Stimulated activated CD4-positive, alpha-beta T cell treated with anti-CD3 and anti-CD28 coated beads, Interleukin-2, amount 100 ng/mL, for 24 hours (primary cell): ENCODE measurements at places on chromosomes 6 and 20.

DNA sequence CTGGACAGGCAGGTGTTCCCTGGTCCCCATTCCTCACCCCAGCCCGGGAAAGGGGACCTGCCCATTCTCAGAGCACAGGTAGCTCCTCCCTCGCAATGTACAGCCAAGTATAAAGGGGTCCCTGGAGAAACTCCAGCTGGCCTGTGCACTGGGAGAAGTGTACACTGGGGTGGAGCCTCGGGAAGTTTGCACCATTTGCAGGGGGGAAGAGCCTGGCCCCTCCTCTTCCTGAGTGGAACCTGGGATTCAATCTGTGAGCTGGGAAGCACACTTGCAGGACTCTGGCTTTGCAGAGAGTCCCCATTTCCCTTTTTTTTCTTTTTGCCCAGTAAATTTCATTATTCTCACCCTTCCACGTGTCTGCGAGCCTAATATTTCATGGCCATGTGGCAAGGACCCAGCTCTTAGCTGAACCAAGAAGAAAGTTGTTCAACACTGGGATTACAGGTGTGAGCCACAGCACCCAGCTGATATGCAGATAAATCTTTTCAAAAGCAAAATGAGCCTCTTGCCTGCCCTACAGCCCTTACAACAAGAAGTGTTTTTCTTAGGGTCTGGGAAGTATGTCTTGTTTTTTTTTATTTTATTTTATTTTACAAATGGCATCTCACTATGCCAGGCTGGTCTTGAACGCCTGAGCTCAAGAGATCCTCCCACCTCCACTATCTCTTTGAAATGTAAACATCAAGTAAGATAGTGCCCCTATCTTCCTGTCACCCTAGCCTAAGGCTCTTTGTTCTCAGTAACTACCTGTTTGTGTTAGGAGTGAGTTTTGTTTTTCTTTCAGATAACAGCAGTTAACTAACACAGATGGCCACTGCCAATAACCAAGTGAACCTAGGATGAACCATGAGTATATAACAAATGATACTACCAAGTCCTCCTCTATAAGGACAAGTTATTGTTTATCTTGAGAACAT is 9.3 kb upstream of the RNGTT start:
- no peak for DNase-seq

GRCh38 chr20:49415005-49415667 is 67.3 kb downstream of the KCNB1 start:
- DNase-seq, result no peak

GRCh38 chr20:14888134-14888533 is 550.7 kb upstream of the FLRT3 start:
- no peak for DNase-seq

GRCh38 chr6:146981981-146982380 is 222.2 kb upstream of the STXBP5 start:
- DNase-seq, result no peak

- no peak for DNase-seq
Measured at GRCh38 chr6:109891924-109892323, 86.2 kb upstream of the GPR6 start.

- no peak for DNase-seq
Measured at GRCh38 chr6:3294921-3295871, 36.4 kb downstream of the PSMG4 start.

- no peak for DNase-seq
Measured at GRCh38 chr6:134466771-134467525, 149.0 kb upstream of the SGK1 start.

DNA sequence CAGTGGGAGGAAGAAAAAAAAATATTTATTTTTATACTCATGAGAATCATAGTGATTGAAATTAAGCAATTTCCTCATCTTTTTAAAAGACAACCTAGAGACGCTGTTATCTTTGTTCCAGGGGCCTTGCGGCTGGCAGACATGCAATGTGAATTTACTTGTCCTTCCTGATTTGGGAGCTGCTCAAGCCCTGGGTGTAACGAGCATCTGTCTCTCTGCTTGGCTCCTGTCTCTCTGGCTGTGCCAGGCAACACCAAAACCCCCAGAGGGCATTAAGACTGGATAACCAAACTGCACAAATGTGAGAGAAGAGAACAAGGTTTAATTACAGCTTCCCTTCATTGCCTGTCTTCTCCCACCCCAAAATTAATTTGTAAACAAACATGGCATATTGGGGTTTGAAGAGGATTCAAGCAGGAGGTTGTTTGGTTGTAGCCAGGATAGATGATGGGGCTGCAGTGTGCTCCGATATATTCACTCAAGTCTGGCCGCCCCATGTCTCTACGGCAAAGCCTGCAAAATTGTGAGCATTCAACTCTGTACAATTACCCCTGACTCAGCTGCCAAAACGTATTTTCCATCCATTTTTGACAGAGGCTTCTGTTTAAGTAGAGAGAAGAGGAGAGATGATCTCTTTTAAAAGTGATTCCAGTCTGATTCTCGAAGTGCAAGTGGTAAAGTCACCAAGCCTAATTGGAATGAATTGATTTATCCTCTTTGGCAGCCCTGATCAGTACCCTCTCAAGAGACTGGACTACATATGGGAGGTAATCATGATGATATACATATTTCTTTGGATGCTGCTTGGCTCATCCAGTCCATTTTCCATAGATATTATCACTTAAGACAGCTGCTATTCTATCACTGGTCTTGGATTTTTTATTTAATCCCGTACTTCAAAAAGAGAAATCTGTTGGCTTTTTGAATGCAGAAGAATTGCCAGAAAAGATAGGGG is 170.2 kb downstream of the SLC24A3 start:
- DNase-seq, result no peak

DNA sequence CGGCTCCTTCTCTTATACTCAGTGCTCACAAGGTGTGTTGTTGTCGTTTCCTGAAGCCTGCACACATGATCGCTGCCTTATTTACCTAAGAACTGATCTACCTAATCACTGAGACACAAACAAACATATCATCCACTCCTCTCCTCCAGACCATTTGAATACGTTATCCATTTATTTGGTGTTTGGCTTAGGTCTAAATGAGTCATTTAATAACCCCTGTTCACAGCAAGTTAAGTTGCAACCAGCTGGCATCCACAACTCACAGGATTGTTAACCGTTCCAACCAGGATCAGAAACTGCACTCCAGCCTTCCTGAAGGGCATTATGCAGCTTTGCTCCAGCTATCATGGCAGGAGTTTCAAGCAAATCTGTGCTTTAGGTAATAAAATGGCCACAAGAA is 511.1 kb upstream of the MAP3K7 start:
- no peak for DNase-seq

DNA sequence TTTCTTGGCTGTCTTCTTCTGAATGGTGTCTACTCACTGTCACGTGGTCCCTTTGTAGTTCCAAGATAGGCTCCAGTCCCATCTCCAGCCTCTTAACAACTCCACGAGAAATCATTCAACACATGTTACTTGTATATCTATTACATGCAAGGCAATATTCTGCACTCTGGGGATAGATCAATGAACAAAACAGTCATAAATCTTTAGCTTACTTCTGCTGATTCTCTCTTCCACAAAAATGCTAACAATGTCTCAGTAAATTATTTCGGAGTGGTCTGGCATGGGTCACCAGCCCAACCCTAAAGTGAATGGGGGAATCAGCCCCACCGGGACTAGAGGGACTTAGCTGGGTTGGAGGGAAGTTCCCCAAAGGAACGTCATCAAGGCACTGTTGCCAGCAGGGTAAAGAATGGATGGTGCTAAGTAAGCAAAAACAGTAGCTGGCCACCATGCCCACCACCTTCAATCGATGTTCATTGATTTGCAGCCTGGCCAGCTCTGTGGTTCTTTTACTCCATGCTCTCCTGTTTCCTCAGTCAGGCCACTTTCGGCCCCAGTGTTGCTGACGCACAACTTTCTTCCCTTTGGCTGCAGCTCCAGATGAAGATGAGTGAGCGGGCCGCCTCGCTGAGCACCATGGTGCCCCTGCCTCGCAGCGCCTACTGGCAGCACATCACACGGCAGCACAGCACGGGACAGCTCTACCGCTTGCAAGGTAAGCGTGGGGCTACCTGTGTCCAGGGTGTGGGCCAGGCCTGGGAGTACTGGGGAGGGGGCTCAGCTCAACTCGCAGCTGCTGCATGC is 167.7 kb downstream of the DOK5 start:
- DNase-seq, result no peak
